ENCODE measurements at places on chromosomes 3 and 15.

- no peak for DNase-seq
Observed at GRCh38 chr3:46399557-46399956, 7.3 kb downstream of the CCR5AS start.

GRCh38 chr3:179227349-179227748, 23.6 kb downstream of the KCNMB3 start:
- no peak for DNase-seq

DNA sequence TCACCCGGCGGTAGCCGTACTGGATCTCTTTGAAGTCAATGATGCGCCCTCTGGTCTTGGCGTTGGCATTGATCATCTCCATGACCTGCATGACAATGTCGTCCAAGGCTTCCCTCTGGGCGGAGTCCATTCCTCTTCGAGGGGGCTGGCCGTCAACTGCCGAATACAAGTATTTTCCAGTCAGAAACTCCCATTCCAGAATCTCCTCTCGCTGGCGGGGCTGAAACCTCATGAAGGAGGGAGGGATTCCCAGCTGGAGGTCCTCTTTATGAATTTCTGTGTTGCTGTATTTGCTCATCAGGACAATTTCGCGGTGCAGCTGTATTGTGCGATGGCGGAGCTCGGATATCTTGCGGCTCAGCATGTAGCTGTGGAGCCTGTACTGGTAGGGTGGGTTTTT, 73.4 kb downstream of the CHSY1 start:
- DNase-seq: no peak

- DNase-seq: no peak
Observed at GRCh38 chr3:194974468-194975135, 288.9 kb downstream of the FAM43A start.

GRCh38 chr3:155018621-155019330, 61.3 kb upstream of the MME start:
- no peak for DNase-seq

GRCh38 chr3:122576174-122576940, 1.1 kb upstream of the PARP15 start:
- no peak for DNase-seq

- DNase-seq: no peak
Observed at GRCh38 chr3:41682382-41682781, 279.5 kb downstream of the ULK4 start.

DNA sequence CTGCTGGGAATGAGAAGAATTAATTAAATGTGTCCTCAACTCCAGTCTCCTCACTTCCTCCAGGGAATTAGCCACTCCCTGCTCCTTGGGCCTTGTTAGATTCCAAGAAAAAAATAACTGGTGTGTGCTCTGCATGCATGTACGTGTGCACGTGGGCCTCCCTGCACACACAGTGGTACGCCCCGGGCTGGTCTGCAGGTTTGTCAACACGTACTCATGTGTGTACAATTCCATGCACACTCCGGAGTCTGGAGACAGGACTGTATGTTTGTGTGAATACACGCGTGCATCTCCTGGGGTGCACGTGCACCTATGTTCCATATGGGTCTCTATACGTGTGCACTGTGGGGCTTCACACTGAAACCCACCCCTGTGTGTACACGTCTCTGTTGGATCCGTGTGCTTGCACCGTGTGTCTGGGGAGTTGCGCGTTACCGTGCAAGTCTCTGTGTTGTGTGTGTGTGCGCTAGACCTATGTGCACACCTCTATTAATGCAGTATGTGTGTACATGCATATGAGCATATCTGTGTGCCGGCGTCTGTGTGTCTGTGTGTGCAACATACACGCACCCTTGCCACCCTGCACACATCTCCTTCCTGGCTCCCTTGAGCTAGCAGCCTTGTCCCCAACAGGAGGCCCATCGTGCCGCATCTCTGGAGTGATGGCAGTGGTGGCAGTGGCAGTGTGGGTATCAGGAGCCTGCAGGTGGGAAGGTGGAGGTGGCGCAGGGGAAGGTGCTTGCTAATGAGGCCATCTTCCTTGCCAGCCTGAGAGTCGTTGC, 210.1 kb downstream of the TBC1D2B start:
- DNase-seq: peak; percentile 47

- DNase-seq: no peak
Observed at GRCh38 chr3:155491696-155492095, 198.2 kb upstream of the STRIT1 start.

DNA sequence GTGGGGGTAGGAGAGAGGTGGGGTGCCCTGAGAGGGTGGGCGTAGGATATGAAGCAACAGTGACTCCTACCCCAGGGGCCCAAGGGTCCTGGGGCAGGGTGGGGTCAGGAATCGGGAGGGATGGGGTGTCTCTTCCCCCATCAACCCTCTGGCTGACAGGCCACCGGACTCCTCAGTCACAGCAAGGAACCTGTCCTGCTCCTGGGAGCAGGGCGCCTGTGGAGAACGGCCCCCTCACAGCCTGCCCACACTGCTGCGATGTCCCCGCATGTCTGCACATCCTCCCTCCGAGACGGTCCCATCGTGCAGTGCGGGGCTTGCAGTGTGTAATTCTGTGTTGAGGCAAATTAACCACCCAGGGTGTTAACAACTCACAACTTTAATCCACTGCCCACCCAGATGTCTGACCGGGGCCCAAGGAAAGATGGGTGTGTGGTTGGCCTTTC, 2.7 kb downstream of the TM4SF19 start:
- no peak for DNase-seq

DNA sequence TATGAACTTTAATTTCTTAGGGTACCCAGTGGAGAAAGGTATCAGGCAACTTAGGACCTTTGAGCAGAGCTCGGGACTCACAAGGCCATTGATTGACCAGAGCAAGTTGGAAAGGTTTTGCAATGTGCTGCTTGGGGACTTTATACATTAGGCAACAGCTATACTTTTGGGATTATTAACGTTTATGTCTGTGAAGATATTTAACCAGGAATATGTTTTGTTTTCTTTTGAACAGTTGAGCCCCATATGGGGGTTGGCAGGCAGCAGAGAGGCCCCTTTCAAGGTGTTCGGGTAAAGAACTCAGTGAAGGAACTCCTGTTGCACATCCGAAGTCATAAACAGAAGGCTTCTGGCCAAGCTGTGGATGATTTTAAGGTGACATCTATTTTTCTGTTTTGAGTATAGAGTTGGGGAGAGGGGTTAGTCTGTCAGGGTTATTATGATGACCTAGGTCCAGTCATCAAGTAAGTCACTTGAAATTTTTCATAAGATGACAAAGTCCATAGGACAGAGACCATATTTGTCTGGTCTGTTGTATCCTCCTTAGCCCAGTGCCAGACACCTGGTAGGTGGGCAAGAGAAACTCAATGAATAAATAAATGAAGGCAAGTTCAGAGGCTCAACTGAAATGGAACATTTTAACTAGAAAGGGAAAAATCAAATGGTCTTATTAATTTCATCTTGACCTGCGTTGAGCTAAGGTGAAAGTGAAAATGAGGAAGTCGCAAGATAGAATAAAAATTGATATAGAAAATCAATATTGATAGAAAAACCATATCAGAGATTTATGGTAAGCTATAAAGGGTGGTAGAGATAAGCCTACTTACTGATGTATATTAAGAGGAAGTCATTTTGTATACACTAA, 2.8 kb downstream of the NFKBIZ start:
- DNase-seq: no peak

DNA sequence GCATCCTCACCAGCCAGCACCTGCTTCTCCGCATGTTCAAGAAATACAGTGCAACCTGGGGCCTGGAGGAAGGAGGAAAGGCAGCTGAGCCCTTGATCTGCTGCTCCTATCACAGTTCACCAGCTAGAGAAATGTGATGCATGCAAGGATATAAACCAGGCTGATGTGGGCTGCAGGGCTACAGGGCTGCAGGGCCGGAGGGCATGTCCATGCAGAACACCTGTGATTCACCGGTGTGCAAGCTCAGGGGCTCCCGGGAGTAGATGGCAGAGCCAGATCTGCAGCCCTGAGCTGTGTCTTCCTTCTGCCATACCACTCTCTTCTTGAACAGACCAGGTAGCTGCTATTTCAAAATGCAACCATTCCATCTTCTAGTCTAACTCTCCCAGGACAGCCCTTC, 84.9 kb downstream of the HMG20A start:
- no peak for DNase-seq

DNA sequence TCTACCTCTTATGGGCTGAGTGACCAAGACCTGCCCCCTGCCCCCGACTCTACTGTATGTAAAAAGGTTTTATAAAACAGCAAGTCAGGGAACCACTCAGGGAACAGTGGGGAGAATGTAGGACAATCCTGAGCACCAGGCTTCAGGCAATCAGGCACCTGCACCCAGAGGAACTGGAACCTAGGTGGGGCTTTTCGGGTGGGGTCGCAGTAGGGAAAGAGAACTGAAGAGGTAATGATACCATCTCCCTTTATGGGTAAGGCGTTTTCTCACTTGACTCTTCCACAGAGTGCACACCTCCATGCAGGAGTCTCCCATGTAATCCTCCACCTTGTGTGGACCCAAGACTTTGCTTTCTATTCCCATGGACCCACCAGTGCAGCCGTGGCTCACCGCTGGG, 45.8 kb downstream of the MYO1E start:
- DNase-seq: no peak

- no peak for DNase-seq
Observed at GRCh38 chr15:25830844-25831451, 32.2 kb downstream of the ATP10A start.

DNA sequence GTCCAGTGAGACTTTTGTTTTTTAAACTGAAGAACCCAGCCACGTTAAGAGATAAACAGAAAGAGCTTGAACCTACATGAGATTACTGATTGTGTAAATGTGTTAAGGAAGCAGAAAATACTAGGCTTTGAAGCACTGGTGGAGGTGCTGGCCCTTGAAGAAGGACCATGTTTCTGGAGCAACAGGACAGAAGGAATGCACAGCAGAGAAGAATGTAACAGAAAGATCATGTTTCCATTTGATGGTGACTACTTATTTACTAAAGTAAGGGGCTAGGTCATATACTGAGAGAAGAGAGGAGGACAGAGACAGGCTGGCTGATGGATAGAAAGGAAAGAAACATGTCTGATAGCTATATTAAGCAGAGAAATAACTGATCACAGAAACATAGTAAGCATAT, 88.8 kb downstream of the CLASP2 start:
- no peak for DNase-seq

DNA sequence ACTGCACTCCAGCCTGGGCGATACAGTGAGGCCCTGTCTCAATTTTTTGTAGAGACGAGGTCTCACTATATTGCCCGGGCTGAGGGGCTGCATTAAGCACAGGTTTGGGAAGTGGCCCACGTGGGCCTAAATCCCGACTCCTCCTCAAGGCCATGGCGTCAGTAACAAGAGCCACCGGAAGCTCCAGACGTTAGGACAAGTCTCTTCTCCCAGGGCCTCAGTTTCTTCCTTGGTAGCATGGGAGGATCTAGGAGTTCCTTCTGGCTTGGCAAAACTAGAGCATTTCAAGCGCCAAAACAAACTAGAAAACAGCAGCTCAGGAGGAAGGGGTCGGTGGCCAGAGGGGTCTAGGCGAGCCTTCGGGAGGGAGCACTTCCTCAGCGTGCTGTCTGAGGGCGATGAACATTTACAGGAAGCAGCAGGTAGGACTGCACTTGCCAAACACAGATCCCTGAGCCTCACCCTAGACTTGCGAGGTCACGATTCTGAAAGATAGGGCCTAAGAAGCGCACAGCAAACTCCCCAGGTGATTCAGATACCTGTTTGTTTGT, 536 bp downstream of the SNAPC5 start:
- DNase-seq: no peak

DNA sequence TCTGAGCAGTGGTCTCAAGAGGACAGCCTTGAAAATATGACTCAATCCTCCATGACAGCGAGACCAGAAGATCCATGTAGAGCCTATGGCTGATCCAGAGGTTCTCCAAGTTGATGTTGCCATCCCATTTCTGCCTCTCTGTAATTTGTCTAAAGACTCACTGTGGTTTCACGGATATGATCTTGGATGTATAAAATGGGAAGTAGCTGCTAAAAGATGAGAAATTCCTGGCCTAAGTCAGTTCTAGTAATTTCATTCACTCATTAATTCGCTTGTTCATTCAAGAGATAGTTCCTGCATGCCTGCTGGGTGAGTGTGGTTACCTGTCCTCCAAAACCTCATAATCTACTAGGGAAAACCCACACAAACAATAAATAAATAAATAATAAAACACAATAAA, 145.9 kb downstream of the TNIK start:
- no peak for DNase-seq

DNA sequence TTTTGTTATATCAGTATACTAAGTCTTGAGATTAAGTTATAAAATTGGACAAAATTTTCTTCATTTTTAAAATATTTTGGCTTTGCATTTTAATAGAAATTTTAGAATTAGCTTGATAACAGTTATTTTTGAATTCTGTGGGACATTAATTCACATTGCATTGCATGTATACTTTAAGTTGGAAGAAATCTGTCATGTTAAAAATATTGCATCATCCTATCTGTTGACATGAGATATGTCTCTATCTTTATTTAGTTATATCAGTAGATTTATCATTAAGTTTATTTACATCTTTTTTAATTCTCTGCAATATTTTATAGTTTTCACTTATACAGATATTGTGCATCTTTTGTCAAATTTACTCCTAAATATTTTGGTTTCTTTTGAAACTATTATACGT, 904.6 kb upstream of the NR2F2 start:
- DNase-seq: no peak

DNA sequence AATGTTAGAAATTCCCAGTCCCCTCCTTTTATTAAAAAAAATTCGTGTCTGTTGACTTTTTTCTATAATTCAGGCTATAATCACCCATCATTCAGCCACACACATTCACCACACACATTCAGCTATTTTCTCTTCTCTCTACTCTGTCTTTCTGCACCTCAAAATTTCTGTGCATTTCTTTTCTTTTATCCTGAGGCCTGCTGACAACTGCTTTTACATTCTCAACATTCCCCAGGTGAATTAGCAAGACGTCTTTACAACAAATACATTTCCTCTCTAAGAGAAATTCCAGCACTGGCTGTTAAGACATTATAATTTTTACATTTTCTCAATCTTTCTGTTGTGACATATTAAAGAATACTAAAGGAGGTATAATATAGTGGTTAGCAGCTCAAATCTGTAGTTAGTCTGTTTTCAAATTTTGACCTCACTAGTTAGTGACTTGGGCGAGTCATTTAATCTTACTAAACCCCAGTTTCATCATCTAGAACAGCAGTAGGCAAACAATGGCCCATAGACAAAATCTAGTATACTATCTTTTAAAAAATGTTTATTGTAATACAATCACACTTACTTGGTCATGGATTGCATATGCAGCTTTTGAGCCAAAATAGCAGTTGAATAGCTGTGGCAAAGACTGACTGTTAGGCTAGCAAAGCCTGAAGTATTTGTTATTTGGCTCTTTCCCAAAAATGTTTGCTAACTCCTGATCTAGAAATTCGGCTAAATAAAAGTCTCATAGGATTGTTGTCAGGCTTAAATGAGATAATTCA, 350.7 kb downstream of the NSUN3 start:
- no peak for DNase-seq

- no peak for DNase-seq
Observed at GRCh38 chr3:161426758-161427157, 55.4 kb upstream of the SPTSSB start.

- DNase-seq: no peak
Observed at GRCh38 chr3:127532561-127533203, 57.9 kb downstream of the TPRA1 start.

Data from sciatic nerve (tissue), 2 donors.